ENCODE measurements at places on chromosomes 6 and 20.

DNA sequence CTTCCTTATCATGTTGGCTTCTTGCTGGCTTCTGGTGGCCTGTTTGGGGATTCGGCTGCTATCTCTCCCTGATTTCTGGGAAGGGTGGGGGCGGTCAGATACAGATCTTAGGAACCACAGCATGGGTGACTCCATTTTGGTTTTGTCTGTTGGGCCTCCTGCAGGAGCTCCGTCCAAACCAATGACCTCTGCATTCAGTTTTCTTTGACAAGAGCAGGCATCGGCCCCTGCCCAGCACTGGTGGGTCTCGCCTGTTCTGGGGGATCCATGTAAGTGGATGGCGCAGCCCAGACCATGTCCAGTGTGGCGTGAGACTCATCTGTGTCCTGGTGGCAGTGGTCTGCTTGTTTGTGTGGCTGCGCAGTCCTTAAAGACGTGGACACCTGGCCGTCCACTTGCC lies 8.6 kb upstream of the ARFGAP1 start:
- DNase-seq, result no peak

- DNase-seq, result peak; percentile 83
Observed at GRCh38 chr20:53738039-53738944, 144.7 kb upstream of the ZNF217 start.

DNA sequence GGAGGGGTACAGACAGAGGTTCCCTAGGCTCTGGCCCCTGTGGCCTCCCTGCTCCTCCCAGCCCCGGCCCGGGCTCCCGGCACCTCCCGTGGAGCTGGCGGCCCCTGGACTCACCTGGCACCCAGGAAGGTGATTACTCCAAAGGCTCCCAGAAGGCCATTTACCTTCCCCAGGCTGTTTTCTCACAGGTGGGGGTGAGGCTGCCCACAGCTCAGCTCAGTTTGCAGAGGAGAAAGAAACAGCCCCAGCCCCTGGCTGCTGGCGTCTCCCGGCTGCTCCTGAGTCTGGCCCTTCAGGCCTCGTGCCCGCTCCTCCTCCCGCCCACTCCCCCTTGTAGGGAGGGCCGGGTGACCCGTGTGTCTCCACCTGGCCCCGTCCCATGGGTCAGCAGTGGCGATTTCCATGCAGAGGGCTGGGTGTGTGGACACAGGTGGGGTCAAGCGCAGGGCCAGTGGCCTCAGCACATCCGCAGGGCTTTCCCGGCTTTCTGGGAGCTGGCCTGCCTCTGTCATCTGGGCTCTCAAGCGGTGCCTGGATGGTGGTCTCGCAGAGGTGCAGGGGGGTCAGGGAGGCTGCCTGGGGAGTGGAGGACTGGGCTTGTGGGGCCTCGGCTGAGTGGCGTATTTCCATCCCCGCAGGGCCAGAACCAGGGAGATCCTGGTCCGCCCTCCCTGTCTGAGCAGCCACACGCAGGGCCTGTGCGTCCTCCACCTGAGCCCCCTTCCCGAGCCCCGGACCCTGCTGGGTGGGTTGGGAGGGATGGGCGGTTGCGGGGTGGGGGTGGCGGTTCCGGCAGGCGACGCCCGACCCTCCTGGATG lies 20.2 kb upstream of the GATA5 start:
- no peak for DNase-seq

GRCh38 chr6:68778356-68779020 lies 143.4 kb downstream of the ADGRB3 start:
- DNase-seq, result no peak

DNA sequence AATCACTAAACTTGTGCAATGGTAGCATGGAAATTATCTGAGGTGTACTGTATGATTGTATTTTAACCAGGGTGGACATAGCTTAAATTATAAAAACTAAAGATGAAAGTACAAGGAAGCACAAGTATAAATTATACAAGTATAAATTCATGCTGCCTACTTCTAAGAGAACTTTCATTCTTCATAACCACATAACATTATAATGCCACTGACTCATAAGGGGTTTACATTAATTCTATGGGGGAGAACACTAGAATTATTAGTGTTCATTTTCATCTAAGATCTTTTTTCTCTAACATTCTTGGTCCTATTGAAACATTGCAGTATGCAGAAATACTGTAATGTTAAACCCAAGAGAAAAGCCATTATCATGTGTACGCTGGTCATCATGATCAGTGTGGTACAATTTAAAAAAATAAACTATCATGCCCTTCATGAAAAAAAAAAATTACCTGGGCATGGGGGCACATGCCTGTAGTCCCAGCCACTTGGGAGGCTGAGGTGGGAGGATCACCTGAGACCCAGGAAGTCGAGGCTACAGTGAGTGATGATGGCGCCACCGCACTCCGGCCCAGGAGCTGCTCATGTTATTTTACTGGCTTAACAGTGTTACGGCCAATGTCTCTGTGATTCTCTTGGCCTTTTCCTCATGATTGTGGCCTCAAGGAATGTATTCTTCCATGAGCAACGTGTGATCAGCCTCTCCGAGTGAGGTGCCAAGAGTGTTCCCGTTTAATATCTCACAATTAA lies 25.9 kb upstream of the AHCY start:
- DNase-seq, result no peak

DNA sequence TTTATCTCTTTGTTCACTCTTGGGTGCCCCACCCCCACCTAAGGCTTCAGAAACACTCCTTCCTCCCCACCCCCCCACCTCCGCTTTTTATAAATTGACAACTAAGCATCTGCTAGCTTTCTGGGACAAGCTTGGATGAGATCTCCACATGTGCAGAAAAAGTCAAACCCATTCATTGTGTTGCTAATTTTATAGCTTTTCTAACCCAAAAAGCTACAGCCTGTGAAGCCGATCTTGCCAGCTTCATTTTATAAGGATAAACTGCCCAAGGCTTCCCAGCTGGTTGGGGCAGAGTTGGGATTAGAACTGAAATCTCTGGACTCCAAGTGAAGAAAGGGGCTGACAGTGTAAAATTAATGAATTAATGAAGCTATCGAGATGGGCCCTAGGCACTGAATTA lies 24.1 kb downstream of the BPIFB4 start:
- no peak for DNase-seq

DNA sequence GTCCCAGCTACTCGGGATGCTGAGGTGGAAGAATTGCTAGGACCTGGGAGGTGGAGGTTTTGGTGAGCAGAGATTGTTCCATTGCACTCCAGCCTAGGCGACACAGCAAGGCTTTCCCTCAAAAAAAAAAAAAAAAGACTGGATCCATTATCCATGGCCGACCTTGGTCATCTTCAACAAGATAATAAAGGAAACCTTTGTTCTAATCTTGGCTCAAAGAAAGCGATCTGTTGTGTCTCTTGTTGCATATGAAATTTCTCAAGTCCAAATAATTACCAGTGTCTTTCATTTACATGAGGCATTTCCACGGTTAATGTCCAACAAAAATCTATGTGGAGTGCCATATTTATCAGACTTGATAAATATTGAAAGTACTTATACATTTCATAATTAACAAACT lies 23.7 kb upstream of the KIF16B start:
- DNase-seq, result no peak

GRCh38 chr20:53855733-53856132 lies 214.7 kb downstream of the BCAS1 start:
- no peak for DNase-seq

DNA sequence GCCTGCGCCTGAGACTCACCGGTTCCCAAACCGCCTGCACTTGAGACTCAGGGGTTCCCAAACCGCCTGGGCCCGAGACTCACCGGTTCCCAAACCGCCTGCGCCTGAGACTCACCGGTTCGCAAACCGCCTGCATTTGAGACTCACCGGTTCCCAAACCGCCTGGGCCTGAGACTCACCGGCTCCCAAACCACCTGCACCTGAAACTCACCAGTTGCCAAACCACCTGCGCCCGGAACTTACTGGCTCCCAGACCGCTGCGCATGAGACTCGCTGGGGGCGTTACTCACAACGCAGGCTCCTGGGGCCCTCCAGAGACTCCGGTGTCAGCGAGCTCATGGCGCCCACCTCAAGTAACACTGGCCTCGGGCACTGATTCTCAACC lies 90.2 kb downstream of the DACT2 start:
- no peak for DNase-seq

DNA sequence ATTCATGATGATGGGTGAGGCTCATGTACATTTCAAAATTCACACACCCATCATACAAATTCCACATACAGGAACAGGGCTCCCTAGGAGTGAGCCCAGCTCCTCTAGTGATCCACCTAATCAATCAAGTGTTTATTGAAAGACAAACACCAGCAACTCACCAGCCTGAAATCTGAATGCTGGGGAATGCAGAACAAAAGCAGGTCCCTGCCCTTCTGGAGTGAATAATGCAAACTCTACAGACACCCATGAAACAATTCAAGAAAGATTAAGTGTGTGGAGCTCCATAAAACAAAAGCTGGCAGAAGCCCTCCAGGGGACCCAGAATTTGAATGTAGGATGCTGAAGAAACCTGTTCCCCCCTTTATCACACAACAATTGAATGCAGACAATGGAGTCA lies 396.7 kb upstream of the JARID2 start:
- no peak for DNase-seq

GRCh38 chr6:19413323-19413722 lies 423.8 kb upstream of the ID4 start:
- DNase-seq, result no peak

DNA sequence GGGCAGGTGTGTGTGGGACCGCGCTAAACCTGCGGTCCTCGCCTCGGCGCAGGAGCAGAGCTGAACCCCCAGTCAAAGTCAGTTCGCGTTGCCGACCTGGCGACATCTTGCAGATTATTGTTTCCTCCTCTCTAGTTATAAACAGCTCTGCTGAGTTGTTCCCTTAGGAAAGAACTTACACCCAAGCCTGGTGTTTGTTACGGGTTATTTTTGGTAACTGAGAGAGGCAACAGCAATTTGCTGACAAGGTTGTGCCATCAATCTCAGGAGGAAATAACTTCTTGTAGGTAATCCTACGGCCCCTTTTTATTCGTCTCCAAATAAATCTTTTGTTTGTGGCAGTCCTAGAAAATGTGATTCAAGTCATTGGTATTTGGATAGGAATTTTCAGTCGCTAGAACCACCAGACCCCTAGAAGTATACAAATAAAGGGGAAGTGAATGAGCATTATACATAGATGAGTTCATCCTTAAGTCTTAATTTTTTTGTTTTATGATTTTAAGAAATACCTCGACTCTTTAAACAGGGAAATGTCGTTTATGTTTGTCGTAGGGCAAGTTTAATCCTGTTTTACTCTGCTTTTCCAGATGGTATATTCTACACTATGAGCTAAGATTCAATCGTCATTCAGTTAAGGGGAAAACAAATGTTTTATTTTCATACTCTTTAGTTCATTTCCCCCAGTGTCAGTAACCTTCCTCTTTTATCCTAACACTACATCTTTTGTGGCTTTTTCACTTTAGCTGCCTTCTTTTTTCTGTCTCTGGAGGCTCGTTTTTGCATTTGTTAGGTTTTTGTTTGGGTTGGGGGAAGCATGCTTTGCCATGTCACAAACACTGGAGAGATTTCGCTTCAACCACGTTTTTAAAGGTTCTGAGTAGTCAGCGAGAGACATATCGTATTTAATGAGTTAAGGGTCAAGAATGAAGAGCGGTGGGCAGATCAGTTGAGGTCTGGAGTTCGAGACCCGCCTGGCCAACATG lies 1.2 kb downstream of the PM20D2 start:
- no peak for DNase-seq

DNA sequence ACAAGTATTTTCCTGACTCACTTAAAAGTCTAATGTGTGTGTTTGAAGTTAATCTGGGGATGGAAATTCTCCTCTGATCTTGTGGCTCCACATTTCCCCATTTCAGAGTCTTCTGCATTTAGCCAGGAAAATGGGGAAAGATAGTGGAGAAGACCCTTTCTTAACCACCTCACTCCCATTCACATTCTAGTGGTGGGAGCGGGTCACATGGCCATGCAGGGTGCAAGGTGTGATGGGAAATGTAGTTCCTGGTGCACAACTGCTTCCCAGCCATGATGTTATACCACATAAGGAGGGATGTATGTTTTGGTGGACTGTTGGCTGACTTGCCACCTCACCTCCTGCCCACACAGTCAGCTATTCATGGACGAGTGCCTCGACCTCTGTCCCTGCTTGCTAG lies 61.8 kb downstream of the BANF2 start:
- DNase-seq, result no peak

- DNase-seq, result no peak
Observed at GRCh38 chr20:35648836-35649235, 15.9 kb downstream of the CPNE1 start.

DNA sequence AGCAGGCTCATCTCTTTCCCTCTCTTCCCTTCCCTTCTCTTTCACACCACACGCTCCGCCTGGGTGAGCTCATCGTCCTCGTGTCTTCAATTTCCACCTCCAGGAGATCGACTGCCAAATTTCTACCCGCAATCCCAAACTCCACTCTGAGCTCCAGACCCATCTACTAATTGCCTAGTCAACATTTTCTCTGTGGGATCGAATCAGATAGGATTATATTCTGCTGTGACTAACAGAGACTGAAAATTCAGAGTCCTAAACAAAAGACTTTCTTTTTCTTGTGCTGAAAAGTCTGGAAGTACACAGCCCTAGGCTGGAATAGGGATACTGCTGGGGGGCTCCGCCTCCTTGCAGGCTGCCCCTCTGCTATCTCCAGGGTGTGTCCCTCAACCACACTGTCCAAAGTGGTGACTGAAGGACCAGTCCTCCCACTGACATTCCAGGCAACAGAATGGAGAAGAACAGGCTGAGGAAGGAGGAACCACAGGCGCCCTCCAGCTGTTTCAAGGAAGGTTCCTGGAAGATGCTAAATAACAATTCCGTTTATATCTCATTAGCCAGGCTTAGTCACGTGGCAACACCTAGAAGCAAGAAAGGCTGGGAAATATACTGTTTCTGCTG lies 5.0 kb upstream of the HSPA12B start:
- peak; percentile 8 for DNase-seq

DNA sequence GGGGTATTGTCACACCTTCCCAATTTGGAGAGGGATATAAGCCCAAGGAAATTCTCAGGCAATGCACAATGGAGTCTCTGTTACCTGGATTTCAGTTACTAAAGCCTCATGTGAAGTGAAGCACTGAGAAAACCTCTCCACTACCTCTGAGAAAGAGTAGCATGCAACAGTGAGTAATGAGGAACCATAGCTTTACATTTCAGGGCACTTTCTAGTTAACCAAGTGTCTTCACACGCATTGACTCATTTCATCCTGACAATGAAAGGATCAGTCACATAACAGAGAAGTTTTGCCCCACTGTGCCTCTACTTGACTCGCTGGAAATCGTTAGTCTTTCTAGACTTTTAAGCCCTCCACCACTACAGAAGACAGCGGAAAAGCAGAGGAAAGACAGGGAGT lies 86.2 kb upstream of the ARID1B start:
- DNase-seq, result no peak

DNA sequence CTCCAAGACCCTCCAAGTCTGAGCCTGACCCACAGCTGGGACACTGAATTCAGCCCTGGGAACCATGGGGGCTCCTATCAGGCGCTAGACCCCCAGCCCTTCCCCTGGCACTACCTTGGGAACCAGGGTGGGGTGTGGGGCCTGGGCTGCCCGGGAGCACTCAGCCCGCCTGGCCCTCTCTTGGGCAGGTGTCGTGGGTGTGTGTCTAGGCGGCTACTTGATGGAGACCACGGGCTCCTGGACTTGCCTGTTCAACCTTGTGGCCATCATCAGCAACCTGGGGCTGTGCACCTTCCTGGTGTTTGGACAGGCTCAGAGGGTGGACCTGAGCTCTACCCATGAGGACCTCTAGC lies 14.6 kb downstream of the SLC17A9 start:
- DNase-seq, result no peak

- DNase-seq, result no peak
Observed at GRCh38 chr6:125194941-125195340, 41.4 kb downstream of the TPD52L1 start.

- no peak for DNase-seq
Observed at GRCh38 chr6:579339-579738, 77.6 kb downstream of the HUS1B start.
